ENCODE measurements at places on chromosomes 2 and 18.
A peak's percentile ranks its signal among the peaks of the same experiment; 100 is the strongest.

- no peak for DNase-seq
Observed at GRCh38 chr2:158049129-158049855, 52.4 kb upstream of the UPP2 start.

DNA sequence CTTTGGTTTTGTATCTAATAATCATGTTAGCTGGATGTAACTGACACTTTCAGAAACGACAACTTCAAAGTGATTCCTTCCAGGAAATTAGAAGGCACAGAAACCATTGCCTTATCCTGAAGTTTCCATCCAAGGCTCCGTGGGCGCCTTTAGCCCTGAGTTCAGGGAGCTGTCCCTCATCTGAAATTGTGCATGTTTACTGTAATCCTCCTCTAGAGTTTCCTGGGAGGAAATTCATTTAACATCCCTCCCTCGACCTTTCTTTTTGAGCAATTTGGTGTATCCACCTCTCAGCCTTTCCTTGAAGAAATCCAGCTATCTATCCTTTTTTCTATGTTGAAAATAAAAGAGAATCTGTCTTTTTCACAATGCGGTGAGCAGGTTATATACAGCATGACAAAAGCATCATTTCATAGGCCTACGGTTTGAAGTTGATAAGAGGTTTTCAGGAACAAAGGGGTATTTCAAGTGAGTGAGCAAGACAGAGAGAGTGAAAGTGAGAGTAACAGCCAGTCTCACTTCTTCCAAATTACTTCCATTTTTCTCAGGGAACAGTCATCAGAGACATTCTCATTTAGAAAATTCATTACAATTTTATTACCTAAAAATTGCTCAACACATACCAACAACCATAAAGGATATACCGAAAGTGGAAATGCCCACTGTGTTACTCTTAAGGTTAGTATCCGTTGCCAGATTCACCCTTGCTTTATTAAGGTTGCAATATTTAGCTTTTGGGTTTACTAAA, 167.3 kb downstream of the MREG start:
- no peak for DNase-seq

GRCh38 chr18:35158728-35159450, 81.9 kb upstream of the ZNF397 start:
- peak; percentile 72 for DNase-seq

- DNase-seq, result no peak
Observed at GRCh38 chr2:192827735-192828134, 633.0 kb upstream of the TMEFF2 start.

DNA sequence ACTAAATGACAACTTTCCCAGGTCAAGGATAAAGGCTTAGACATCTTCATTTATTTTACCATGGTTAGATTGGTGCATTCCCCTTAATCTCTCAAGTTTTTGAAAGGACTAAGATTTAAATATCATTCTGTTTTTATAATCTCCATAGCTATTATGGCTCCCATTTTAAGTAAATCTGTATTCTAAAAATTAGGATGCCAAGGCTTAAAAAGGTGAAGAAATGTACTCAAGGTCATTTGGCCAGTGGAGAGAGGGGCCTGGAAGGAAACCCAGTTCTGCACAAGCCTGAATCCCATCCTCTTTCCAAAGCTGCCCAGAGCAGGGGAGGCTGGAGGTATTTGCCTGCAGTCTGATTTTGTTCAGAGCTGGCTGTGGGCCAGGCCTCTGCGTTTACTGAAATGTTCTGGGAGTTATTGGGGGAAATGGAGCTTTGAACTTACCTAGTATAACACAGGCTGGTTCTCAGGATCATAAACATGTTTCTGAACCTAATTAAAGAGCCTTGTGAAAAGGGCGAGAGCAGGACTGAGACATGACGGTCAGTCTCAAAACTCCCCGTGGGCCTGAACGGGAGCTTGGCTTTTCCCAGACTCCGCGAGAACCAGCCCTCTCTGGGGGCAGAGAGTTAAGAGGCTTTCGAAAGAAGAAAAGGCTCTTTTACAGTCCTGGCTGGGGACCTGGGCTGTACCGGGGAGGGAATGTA, 85.6 kb downstream of the DDX1 start:
- no peak for DNase-seq

- DNase-seq, result no peak
Observed at GRCh38 chr2:238879621-238880377, 31.9 kb downstream of the TWIST2 start.
